Suprapubic skin (tissue), 4 donors: ENCODE measurements at places on chromosomes 3 and 15. TPM values are rescaled to one million over a fixed set of nuclear protein-coding genes. Genes with fewer than 3 reads are reported as not detected.

- no peak for DNase-seq
These were observed 9.1 kb downstream of the GRM2 start for GRCh38 chr3:51715977-51716294.

DNA sequence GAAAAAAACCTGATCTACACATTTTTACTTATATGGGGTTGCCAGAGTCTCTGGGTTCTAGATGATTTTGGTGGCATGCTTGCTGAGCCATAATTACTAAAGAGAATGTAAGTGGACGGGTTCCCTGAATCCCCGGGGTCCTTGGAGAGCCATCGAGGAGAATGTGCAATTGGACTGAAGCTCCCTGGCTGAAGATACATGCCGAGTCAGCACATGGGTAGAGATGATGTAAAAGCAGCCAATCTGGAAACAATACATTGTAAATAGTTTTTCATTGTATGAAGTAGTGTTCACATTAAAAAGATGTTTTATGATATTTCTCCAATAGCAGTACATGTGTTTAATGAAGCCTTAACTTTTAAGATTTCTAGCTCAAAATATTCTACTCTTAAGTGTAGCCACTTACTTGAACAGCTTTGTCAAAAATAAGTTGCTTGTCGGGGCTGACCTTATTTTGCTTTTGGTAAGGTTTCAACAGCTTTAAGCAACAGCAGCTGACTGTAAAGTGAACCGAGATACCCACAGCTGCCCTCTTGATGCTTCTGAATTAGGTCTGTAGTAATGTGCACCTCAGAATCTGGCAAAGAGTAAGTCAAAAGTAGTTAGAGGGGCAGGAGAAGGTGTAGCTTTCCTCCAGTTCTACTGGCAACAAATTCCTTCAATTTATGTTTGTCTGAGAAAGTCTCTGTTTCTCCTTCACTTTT is 205.7 kb downstream of the PLCL2 start:
- DNase-seq: no peak

DNA sequence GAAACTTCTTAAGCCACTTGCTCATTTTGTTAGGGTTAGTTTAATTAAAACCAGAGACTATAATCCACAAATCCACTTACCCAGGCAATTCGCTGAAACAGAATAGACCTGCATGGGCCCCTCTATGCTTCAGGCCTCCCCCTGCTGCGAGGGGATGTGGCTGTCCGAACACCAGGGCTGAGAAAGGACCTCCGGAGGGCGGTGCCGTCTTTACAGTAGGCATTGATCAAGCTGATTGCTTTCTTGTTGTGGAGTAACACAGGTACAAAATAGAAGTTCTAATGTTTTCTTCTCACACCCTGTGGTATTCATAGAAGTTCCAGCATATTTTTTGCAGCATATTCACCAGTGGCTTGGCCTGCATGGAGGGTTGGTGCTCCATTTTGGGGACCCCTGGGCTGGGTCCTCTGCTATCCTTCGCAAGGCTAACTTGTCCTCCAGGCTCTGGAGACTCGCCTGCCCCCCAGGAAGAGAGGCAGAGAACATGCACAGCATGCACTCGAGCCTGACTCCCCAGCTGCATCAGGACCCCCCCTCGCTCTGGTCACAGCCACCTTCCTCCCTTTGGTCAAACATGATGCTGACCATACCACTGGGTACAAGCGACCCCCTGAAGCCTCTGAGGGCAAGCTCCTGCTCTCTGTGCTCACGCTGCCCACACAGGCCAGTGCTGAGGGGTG is 55.3 kb downstream of the TPRA1 start:
- no peak for DNase-seq

The CCDC71 gene
- total RNA-seq: 35.5 TPM

DNA sequence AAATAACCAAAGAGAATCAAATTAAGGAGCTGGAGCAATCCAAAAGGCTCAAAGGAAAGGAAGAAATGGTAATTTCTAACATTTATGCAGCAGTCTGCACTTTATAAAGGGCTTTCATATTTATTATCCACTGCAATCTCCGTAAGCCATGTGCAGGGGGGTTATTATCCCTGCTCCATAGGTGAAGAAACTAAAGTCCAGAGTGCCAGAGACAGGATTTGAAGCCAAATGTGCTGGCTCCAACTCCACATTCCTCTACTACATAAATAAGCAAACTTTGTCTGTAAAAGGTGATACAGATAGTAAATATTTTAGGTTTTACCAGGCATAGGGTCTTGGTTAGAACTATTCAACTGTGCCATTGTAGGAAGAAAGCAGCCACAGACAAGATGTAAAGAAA is 221.4 kb downstream of the MINAR1 start:
- no peak for DNase-seq
